ENCODE measurements at places on chromosomes 16 and 17.

DNA sequence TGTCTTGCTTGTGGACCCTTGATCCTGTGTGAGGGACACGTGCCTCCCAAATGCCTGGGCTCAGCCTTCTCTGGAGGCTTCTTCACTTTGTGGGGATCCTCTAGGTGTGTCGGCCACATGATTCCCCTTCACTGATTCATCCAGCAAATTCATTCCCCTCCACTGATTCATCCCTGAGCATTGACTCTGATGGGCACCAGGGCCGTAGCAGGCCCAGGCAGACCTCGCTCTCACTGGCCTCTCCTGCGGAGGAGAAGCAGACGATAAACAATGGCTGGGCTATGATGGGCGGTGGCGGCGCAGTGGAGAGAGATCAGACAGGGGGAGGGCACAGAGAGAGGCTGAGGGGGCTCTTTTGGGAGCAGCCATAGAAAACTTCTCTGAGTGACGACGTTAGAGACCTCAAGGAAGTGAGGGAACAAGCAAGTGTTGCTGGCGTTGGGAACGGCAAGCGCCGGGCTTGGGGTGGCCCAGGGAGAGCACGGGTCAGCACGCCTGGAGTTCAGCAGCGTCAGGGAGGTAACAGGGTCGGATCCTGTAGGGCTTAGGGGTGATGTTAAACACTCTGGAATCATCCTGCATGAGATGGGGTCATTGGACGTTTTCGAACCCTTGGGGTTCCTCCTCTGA lies 17.5 kb upstream of the RPTOR start:
- DNase-seq: no peak

DNA sequence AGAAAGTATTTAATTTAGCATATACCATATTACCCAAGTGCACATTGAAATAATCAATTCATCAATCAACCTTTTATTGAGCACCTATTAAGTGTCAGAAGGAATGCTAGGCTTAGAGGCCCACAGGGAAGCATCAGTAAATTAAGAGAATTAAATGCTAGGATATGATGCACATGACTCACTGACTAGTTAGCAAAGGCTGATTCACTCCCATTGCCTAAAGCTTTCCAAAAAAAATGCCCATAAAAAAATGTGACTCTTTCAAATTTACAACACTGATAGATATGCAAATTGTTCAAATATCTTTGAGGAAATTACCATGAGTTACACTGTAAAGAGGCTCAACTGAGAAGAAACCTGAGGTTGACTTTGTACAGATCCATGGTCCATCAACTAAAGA lies 883.3 kb downstream of the CDH11 start:
- no peak for DNase-seq

- no peak for DNase-seq
Measured at GRCh38 chr16:68935008-68935407, 91.7 kb downstream of the TANGO6 start.

- no peak for DNase-seq
Measured at GRCh38 chr17:75774471-75774990, 9.5 kb upstream of the GALK1 start.

- DNase-seq: no peak
Measured at GRCh38 chr16:83843657-83844056, 35.9 kb downstream of the HSBP1 start.

- DNase-seq: no peak
Measured at GRCh38 chr17:7947651-7948050, 15.6 kb downstream of the CNTROB start.

DNA sequence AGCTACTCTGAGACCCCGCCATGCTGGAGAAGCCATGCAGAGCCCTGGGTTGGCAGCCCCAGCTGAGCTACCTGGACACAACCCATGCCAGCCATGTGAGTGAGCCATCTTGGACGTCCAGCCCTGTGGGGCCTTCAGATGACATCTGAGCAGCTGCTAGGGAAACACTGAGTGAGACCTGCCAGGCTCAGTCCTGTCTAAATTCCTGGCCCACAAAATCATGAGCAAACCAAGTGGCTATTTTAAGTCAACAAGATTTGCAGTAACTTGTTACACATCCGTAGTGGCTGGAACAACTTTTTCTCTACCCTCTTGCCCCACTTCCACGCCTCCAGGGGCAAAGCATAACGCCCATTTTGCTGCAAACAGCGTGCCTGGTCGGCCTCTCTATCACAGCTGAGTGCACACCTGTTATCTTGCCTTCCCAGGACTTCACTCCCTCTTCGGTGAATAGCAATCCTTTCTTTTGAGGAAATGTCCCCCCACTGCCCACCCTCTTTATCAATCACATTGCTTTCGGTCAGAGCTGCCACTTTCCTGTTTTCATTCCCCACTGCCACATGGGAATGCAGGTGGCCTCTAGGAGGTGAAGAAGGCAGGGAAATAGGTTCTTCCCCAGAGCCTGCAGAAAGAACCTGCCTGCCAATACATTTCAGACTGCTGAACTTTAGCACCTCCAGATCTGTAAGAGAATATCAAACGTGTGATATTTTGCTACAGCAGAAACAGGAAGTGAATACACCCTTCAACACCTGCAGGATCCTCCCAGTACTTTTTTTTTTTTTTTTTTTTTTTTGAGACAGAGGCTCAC lies 7.4 kb upstream of the SCIMP start:
- no peak for DNase-seq

DNA sequence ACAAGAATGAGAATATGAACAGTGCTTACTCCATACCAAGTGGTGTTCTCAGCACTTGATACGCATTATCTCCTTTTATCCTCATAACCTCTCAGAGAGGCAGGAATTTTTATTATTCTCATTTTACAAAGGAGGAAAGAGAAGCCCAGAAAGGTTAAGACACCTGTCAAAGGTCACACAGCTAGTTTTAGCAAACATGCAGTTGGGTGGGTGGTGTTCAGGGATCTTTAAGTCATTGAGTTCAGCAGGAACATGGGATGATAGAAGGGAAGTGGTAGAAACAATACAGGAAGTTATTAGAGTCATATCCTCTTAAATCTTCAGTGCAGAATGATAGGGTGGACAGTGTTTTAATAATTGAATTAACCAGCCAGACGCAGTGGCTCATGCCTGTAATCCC lies 95.4 kb downstream of the IRX3 start:
- DNase-seq: no peak

DNA sequence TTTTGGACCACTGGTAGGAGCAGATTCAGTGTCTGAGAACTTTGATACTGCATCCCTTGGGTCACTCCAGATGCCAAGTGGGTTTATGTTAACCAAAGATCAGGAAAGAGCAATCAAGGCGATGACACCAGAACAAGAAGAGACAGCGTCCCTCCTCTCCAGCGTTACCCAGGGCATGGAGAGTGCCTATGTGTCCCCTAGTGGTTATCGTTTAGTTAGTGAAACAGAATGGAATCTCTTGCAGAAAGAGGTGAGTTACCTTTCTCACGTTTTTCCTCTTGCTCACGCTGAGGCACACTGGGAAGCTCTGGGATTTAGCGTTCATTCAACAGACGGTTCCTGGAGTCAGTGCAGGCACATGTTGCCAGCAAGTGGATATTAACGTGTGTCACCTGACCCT lies 58.0 kb downstream of the NUP88 start:
- no peak for DNase-seq

GRCh38 chr17:1480747-1481465 lies 11.6 kb downstream of the MYO1C start:
- DNase-seq: no peak

- DNase-seq: no peak
Measured at GRCh38 chr17:56160422-56160821, 7.1 kb downstream of the ANKFN1 start.

GRCh38 chr16:28192806-28193529 lies 18.8 kb downstream of the XPO6 start:
- no peak for DNase-seq

GRCh38 chr17:78665952-78666920 lies 89.0 kb upstream of the DNAH17 start:
- DNase-seq: peak; percentile 83

DNA sequence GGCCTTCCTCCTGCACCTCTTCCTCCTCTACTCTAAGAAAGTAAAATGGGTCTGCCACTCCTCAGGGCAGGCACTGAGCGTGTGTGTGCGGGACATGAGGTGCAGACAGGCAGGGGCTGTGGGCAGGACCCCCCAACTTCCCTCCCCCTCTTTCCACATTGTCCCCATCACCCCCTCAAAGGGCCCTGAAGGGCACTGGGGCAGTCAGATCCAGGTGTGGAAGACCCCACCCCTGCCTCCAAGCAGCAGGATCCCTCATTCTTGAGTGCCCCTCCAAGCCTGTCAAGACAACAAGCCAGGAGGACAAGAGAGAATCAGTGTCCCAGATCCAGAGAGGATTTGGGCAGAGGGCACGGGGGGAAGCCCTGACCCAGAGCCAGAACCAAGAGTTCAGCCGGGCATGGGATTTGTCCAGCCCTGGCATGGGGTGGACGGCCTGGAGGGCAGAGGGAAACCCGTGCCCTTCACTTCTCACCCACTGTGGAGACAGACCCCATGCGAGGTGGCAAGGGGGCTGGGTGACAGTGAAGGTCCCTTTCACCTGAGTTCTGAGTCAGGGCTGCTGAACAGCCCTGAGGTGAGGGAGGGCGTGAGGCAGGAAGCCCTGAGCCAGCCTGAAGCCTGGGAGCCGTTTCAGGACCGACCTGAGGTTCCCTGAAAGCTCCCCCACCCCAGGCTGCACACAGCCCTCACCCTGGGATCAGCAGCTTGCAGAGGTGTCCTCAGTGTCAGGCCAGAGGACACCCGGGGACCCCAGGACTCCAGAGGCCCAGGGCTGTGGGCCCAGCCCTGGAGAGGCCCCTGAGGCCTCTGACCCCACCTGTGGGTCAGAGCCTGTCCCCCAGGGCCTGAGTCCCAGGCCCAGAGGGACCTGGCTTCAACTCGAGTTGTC lies 45.8 kb downstream of the USP22 start:
- DNase-seq: no peak

DNA sequence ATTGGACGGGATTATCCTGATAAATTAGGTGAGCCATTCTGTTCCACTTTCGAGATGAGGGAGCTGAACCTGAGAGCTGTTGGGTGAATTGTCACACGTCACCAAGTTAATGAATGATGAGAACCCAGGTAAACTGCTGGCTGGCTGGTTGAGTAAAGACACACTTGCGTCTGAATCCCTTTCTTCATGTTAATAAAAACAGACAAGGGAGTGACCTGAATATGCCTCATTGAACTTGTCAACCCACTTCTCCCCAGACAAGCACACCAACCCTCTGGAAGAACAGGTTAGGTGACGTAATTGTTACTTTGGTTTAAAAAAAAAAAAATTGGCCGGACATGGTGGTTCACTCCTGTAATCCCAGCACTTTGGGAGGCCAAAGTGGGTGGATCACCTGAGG lies 400.9 kb upstream of the CDH5 start:
- DNase-seq: no peak

DNA sequence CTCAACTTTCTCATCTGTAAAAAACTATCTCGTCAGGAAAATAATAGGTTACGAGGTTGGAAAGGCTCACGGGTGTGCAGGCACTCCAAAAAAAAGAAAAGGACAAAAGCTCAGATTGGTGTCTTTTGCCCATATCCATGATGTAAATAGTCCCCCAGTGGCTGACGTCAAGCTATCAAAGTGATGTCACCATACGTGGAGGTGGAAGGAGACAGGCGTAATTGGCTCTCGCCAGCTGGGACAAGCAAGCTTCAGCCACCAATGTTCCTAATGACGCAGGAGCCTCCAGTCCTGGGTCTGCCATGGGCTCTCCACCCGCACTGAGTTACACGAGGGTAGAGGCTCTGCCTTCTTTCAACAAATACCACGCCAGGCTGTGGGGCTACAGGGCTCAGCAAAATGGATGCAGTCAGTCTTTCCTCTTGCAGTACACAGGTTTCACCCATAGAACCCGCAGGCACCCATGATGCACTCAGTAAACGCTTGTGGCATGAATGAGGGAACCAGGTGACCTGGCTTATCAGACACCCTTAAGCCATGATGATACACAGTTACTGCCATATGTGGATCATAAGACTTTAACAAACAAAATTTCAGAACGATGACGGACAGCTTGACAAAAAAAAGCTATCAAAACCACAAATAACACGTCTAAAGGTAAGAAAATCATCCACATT lies 50.5 kb downstream of the COTL1 start:
- no peak for DNase-seq

- peak; percentile 63 for DNase-seq
Measured at GRCh38 chr16:58024486-58025350, 836 bp upstream of the MMP15 start.

GRCh38 chr16:56970934-56971767 lies 9.4 kb downstream of the CETP start:
- no peak for DNase-seq

DNA sequence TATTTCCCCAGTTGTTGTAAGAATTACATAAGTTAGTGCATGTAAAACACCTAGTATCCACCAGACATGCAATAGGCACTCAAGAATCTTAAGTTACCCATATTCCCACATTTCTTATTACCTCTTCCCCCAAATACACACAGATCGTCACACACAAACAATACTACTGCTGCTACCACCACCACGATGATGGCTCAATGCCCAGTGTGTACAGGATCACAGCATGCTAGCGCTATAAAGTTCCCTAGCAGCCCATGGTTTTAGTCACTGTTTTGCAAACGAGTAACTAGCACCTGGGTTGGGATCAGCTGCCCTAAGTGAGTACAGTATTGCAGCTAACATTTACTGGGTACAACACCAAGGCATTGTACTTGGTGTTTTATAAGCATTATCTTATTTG lies 411.7 kb downstream of the UTP18 start:
- no peak for DNase-seq

DNA sequence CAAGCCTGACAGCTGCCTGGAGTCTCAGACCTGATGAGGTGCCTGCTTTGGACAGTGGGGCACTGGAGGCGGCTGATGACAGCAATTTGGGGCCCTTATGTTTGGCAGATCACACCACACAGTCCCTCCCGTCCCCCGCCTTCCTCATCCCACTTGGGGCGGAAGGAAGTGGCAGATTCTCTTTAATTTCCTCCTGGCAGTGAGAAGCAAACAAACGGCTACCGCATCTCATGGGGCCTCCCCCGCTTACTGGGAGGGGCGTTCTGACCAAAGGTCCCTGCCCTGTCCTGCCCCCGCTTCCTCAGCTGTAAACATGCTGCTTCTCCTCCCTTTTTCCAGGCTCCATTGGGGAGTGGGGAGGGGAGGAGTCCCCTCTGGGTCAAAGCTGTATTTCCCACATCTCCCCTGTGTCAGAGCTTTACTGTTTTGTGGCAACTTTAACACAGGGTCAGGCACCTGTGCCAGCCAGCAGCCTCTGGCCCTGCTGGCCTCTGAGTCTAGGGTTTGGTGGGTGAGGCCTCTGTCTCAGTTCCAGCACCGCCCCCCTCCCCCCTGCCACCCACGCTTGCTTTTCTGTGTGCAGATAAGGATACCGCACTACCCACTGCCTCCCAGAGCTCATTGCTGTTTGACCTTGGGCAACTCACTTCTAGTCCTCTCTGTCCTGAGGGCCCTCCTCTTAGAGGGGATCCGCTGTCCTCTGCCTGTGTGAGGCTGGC lies 5.4 kb upstream of the NFATC3 start:
- DNase-seq: peak; percentile 87

All from left lung (tissue), 14 donors.